CD4-positive, CD25-positive, alpha-beta regulatory T cell (primary cell): ENCODE measurements at places on chromosomes 6 and 20. TPM values are rescaled to one million over a fixed set of nuclear protein-coding genes. Genes with fewer than 3 reads are reported as not detected.

The CENPB gene
- polyA plus RNA-seq, result 1.6 TPM

The EYA4 gene
- not detected for polyA plus RNA-seq

The WASF1 gene
- 0.13 TPM for polyA plus RNA-seq

The PI3 gene
- polyA plus RNA-seq, result not detected

The ASIP gene
- polyA plus RNA-seq, result not detected

The HINT3 gene
- polyA plus RNA-seq, result 13.9 TPM

The FNDC1 gene
- not detected for polyA plus RNA-seq

The FERMT1 gene
- not detected for polyA plus RNA-seq

The CNKSR3 gene
- polyA plus RNA-seq, result not detected

The COL12A1 gene
- not detected for polyA plus RNA-seq

The NKAIN4 gene
- not detected for polyA plus RNA-seq

The SIRPA gene
- not detected for polyA plus RNA-seq

The ANGPT4 gene
- not detected for polyA plus RNA-seq

The ULBP3 gene
- 0.72 TPM for polyA plus RNA-seq

The SAMD5 gene
- polyA plus RNA-seq, result not detected

The RAET1G gene
- polyA plus RNA-seq, result not detected

The TCF15 gene
- polyA plus RNA-seq, result not detected

The PACSIN1 gene
- polyA plus RNA-seq, result 0.81 TPM

The LPA gene
- polyA plus RNA-seq, result not detected

The NOX3 gene
- not detected for polyA plus RNA-seq

The TFAP2B gene
- not detected for polyA plus RNA-seq

The GHRH gene
- not detected for polyA plus RNA-seq

The MOXD1 gene
- polyA plus RNA-seq, result not detected

The CD24 gene
- 0.21 TPM for polyA plus RNA-seq

The SIRPD gene
- 0.16 TPM for polyA plus RNA-seq

The TRIM31 gene
- polyA plus RNA-seq, result not detected

The HLA-DMA gene
- polyA plus RNA-seq, result 89.3 TPM

The PAQR8 gene
- 8.6 TPM for polyA plus RNA-seq

The C20orf144 gene
- not detected for polyA plus RNA-seq

The XKR7 gene
- not detected for polyA plus RNA-seq

The PRR18 gene
- not detected for polyA plus RNA-seq

The NFS1 gene
- polyA plus RNA-seq, result 32.6 TPM

The TSBP1 gene
- polyA plus RNA-seq, result not detected

The ACOT8 gene
- 50.6 TPM for polyA plus RNA-seq

The TINAG gene
- not detected for polyA plus RNA-seq

The LZTS3 gene
- 1.0 TPM for polyA plus RNA-seq

The ULBP1 gene
- not detected for polyA plus RNA-seq

The CYP24A1 gene
- not detected for polyA plus RNA-seq

The FAM83C gene
- not detected for polyA plus RNA-seq

The GINS1 gene
- polyA plus RNA-seq, result 0.54 TPM

The PSORS1C2 gene
- not detected for polyA plus RNA-seq

The NDUFAF5 gene
- polyA plus RNA-seq, result 10.3 TPM

The PGBD1 gene
- polyA plus RNA-seq, result 0.55 TPM

The PACRG gene
- not detected for polyA plus RNA-seq

The OLIG3 gene
- not detected for polyA plus RNA-seq

The TUBB2A gene
- 6.5 TPM for polyA plus RNA-seq

The SOX4 gene
- polyA plus RNA-seq, result 0.59 TPM

The MYO6 gene
- polyA plus RNA-seq, result 0.54 TPM

The TP53TG5 gene
- 0.56 TPM for polyA plus RNA-seq

The CLPSL2 gene
- polyA plus RNA-seq, result not detected

The NT5E gene
- polyA plus RNA-seq, result 11.0 TPM
